ENCODE measurements at places on chromosomes 7 and 10. TPM values are rescaled to one million over a fixed set of nuclear protein-coding genes. Genes with fewer than 3 reads are reported as not detected.

Gene HERPUD2
- total RNA-seq: 78.4 TPM

Gene NRCAM
- total RNA-seq: 7.6 TPM

DNA sequence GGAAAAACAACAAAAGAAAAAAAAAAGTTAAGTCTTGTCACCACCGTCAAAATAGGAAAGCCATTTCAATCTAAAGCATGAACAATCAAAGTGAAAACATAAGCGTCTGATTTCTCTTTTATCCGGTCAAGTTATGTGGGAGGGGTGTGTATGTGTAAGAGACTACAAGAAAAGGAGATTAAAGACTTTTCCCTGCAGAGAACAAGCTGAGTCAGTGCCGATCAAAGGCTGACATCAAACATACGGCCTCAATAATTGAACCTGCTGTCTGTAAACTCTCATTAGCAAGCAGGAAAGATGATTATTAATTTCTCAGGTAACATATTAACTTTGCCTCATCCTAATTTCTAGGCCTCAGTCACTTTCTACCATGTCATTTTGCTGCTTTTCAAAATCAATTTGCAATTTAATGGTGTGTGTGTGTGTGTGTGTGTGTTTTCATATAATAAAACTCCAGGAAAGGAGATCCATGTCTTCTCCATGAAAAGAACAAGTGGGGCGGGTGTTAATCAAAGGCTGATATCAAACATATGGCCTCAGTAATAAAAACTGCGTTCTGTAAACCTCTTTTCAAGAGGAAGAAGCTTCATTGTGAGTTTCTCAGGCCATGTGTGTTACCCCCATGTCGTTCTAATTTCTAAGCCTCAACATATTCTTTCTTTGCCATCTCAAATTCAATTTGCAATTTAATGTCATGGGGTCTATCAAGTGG is 649.1 kb upstream of the SORCS1 start:
- DNase-seq: no peak

- DNase-seq: no peak
Observed at GRCh38 chr7:31129067-31129466, 77.0 kb downstream of the ADCYAP1R1 start.

Gene KIF20B
- total RNA-seq: 16.9 TPM

Data from testis (tissue), 5 donors.